ENCODE measurements at places on chromosomes 2 and 18.

- no peak for DNase-seq
Measured at GRCh38 chr2:235601960-235602704, 108.3 kb downstream of the AGAP1 start.

DNA sequence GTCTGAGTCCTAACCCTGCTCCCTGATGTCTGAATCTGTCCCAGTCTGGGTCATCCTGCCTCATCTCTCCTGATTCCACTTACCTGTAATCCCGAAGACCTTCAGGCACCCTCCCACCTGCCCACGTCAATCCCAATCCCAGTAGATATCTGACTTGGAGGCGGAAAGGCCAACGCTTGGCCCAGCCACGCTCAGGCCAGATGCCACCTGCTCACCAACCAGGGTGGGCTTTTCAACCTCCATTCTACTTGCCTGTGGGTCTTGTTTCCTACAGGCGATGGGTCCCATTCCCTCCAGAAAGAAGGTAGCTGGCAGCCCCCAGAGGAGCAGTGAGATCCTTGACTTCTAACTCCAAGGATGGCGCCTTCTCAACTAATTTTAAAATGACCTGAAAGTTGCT lies 59.7 kb downstream of the INPP5D start:
- no peak for DNase-seq

DNA sequence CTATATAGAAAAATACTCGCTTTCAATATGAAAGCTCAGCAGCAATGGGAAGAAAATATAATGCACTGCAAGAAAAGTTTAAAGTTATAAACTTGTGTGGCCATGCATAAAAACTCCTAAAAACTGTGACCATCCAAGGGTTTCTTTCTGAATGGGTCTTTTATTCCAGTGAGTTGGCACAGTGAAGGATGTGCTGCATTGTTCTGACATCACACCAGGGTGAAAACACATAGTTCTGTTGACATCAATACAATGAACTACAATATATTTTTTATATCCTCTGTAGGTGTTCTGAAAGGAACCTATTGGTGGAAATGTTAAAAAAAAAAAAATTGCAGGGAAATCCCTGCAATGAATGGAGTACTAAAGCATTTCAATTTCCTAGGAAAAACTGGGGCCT lies 80.2 kb downstream of the CDH20 start:
- DNase-seq = no peak

DNA sequence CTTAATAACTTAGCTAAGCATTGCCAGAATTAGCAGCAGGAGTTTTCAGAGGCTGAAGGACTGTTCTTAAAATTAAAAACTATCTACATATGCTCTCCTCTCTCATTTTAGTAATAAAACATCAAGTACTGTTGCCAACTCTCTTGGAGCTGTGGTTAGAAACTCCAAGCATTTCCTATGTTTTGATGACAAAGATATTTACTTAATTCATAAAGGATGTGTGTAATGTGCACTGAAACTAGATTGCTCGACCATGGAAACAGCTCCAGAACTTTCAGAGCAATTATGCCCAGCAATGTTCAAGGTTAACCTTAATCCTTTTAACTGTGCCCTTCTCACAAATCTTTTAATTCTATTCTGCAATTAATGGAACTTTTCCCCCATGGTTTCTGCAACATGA lies 8.4 kb downstream of the GRP start:
- no peak for DNase-seq

DNA sequence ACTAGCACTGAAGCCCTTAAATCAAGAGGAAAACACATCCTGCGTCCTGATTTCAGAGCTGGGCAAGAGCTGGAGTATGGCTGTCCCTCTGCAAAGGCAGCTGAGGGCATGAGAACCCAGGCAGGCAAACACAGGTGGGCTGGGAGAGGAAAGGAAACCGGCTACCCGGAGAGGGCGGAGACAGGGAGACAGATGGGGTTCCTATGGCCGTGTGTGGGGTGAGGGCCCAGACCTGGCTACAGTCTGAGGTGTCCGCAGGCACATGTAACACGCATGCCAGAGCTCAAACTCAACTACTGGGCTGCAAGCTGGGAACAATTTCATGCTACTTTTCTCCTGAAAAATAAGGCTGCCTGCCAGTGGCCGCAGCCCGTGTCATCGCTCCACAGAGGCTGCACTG lies 2.7 kb downstream of the COPS9 start:
- DNase-seq = no peak

DNA sequence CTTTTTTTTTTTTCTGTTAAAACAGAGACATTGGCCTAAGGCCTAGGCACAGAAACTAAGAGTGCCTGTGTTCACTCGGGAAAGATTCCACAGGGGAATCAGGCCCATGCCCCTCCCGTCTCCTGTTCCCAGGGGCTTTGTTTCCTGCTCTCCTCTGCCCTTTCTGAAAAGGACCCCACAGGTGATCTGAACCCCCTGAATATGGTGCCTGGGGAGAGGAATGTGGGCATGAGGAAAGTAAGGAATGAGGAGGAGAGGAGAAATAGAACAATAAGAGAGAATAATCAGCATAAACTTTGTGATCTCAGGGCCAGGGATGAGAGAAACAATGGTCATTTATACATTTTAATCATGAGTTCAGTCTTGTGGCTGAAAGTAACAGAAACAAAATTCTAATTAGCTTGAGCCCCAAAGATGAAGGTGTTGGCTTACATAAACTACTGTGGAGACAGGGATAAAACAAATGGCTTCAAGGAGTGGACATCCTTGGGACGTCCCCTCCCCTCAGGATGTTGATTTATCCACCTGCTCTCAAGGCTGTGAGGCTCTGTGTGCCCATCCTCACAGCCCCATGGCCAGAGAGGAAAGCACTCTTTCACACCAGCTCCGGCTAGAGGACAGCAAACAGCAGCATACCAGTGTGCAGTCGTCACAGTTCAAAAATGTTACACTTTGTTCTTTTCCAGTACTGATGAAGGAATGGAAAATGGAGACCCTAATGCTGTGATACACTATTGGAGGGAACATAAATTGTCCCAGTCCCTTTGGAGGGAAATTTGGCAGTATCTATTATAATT lies 46.4 kb upstream of the MRPL33 start:
- no peak for DNase-seq

- no peak for DNase-seq
Measured at GRCh38 chr2:38613126-38613848, 10.6 kb upstream of the HNRNPLL start.

GRCh38 chr2:656676-657075 lies 20.5 kb downstream of the TMEM18 start:
- DNase-seq = no peak

GRCh38 chr2:100381240-100381639 lies 36.2 kb downstream of the CHST10 start:
- DNase-seq = peak; percentile 79

- DNase-seq = no peak
Measured at GRCh38 chr18:13455471-13455870, 236.9 kb downstream of the LDLRAD4 start.

DNA sequence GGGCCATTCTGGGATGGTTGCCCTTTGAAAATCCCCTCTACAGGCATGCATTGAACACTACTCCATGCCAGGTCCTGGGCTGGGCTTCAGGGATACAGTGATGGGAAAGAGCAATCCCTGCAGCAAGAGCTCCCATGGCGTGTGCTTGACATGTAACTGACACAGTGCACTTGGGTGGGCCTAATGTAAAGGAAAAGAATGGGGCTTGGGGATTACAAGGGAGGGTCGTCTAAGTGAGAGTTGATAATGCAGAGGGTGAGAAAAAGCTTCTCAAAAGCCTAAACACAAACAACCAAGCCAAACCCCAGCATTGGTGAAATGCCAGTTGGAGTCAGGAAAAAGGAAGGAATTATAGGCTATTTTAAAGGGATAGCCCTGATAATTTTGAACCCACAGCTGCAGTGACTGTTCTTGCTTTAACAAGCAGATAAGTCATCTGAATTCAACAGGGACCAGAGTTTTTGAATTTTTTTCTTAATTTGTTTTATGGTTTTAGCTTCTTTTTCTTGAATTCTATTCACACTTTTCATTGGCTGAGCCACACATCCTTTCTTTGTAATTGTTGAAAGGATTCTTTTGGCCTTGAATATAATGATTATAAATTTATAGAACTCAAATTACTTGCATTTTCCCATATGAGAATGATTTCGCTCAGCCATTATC lies 308.7 kb downstream of the LPIN1 start:
- DNase-seq = no peak

- no peak for DNase-seq
Measured at GRCh38 chr2:196899976-196900375, 26.5 kb downstream of the PGAP1 start.

GRCh38 chr2:22901471-22902179 lies 483.4 kb upstream of the KLHL29 start:
- no peak for DNase-seq

- no peak for DNase-seq
Measured at GRCh38 chr18:79274823-79275222, 120.9 kb upstream of the NFATC1 start.

Data from stimulated activated CD4-positive, alpha-beta T cell treated with anti-CD3 and anti-CD28 coated beads, Interleukin-2, amount 100 ng/mL, for 24 hours (primary cell).